Tibial artery (tissue), 4 donors: ENCODE measurements at places on chromosomes 2 and 18.

- no peak overlapping the region for H3K27ac ChIP-seq
- no peak overlapping the region for H3K4me3 ChIP-seq
- peak; percentile 53 for DNase-seq
- no peaks in the 10 kb centered on the region for H3K27me3 ChIP-seq
- no peaks in the 10 kb centered on the region for H3K36me3 ChIP-seq
- H3K4me1 ChIP-seq = peaks cover 12% of the 10 kb centered on the region
Measured at GRCh38 chr2:236638707-236639106, 69.1 kb downstream of the ACKR3 start.

GRCh38 chr2:59974051-59974766 lies 579.2 kb downstream of the BCL11A start:
- no peaks in the 10 kb centered on the region for H3K27me3 ChIP-seq
- H3K36me3 ChIP-seq = no peaks in the 10 kb centered on the region
- no peak overlapping the region for H3K4me3 ChIP-seq
- no peak overlapping the region for H3K27ac ChIP-seq
- no peaks in the 10 kb centered on the region for H3K4me1 ChIP-seq
- no peak for DNase-seq

GRCh38 chr18:50788284-50788683 lies 31.5 kb downstream of the MRO start:
- DNase-seq = no peak
- H3K36me3 ChIP-seq = no peaks in the 10 kb centered on the region
- no peak overlapping the region for H3K4me3 ChIP-seq

GRCh38 chr18:63527251-63527650 lies 14.9 kb upstream of the SERPINB12 start:
- H3K27ac ChIP-seq = no peak overlapping the region
- H3K36me3 ChIP-seq = no peaks in the 10 kb centered on the region
- H3K4me1 ChIP-seq = no peaks in the 10 kb centered on the region
- DNase-seq = no peak

DNA sequence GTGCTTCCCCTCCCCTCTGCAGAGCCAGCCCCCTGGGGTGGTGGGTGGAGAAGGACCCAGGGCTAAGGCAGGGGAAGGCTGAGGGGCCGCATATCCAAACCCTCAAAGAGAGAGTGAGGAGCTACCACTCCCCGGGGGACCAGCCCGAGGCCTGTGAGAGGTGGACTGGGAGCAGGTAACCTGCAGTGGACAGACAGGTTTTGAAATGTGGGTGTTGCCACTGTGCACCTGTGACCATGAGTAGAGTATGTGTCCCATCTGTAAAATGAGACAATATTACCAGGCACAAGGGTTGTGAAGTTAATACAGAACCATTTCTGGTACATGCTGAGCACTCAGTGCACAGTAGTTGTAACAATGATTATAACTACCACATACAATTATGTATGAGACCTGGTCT lies 51.2 kb upstream of the POMC start:
- no peak overlapping the region for H3K27ac ChIP-seq
- H3K4me1 ChIP-seq = no peaks in the 10 kb centered on the region
- H3K36me3 ChIP-seq = no peaks in the 10 kb centered on the region
- no peak overlapping the region for H3K4me3 ChIP-seq

DNA sequence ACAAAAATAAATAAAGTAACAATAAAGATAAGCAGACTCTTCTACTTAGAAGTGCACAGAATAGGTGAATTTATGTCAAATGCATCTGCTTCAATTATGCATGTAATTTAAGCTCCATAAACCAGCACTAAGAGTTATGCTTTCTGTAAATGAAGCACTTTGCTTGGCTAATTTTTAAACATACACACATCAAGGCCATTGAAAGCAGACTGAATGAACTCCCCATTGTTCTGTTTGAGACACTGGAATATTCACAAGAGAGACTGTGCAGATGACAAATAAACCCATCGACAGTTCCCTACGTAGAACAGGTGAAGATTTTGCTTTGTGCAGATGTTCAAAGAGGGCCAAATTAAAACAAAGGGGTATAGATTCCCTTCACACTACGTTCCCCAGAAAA lies 133.4 kb downstream of the PID1 start:
- no peak for DNase-seq
- H3K27ac ChIP-seq = no peak overlapping the region
- H3K4me1 ChIP-seq = no peaks in the 10 kb centered on the region
- no peaks in the 10 kb centered on the region for H3K27me3 ChIP-seq
- H3K36me3 ChIP-seq = no peaks in the 10 kb centered on the region

DNA sequence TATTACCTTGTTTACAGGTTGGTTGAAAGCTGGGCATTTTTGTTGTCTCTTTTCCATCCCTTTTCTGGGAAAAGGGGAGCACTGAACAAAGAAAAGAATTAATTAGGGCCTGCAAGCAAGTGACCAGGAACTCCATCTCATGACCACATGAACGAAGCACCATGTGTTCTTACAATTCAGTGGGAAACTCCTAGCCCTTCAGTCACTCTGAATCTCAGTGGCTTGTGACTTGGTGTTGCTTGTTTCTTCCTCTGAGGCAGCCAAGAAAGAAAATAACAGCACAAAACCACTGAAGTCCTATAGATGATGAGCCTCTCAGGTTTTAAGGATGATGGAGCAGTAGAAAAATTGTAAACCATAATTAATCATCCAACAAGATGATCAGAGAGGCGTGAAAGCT lies 129.1 kb upstream of the CAB39 start:
- no peak overlapping the region for H3K4me3 ChIP-seq
- no peaks in the 10 kb centered on the region for H3K4me1 ChIP-seq
- no peaks in the 10 kb centered on the region for H3K36me3 ChIP-seq
- no peak overlapping the region for H3K27ac ChIP-seq
- H3K27me3 ChIP-seq = no peaks in the 10 kb centered on the region

DNA sequence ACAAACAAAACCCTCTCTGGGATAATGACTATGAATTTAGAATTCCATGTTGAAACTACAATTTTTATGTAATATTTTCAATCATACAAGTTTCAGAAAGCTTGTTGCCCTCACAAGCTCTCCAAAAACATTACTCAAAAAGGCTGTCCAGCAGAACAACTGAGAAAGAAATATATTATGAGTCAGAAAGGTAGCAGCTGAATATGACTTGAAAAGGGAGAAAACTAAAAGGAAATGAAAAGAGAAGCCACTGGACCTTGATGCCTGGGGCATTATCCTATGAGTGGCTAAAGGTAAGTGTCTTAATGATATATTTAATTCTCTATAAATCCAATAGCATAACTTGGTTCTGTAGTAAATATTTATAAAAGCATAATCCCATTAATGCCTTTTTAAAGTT lies 61.8 kb downstream of the NXPH2 start:
- H3K27ac ChIP-seq = no peak overlapping the region
- no peaks in the 10 kb centered on the region for H3K4me1 ChIP-seq
- no peak overlapping the region for H3K4me3 ChIP-seq
- no peak for DNase-seq
- H3K27me3 ChIP-seq = no peaks in the 10 kb centered on the region

DNA sequence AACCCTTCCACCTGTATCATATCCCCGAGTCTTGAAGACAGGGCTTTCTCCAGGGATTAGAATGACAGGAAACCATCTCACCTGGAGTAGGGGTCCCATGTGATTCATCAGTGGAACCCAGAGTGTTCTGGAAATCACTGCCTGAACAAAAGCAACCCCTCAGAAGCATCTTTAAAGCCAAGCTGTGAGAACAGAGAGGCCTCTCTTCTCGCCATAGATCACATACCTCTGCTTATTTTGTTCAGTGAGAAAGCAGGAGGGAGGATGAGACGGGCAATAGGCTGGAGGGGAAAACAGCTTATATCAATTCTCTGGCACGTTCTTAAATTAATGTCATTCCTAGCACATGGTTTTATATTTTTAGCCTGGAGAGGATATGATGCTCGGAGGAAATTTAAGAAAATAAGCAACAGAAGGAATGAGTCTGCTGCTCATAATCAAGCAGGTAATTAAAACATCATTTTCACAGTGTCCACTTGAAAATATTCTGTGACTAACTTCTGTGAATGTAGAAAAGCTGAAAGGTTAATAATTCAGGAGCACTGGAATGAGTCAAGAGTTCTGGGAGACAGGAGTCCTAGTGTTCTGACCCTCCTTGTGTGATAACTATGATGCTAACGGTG lies 213.6 kb upstream of the SP5 start:
- H3K27ac ChIP-seq = no peak overlapping the region
- no peaks in the 10 kb centered on the region for H3K27me3 ChIP-seq
- no peak for DNase-seq
- peaks cover 13% of the 10 kb centered on the region for H3K4me1 ChIP-seq

GRCh38 chr2:100791936-100792308 lies 28.0 kb upstream of the NPAS2 start:
- peaks cover 2% of the 10 kb centered on the region for H3K4me1 ChIP-seq
- H3K27ac ChIP-seq = no peak overlapping the region
- no peak for DNase-seq

GRCh38 chr2:217276433-217276832 lies 416.6 kb upstream of the TNP1 start:
- no peak overlapping the region for H3K27ac ChIP-seq
- H3K27me3 ChIP-seq = no peaks in the 10 kb centered on the region
- H3K36me3 ChIP-seq = no peaks in the 10 kb centered on the region
- DNase-seq = no peak

DNA sequence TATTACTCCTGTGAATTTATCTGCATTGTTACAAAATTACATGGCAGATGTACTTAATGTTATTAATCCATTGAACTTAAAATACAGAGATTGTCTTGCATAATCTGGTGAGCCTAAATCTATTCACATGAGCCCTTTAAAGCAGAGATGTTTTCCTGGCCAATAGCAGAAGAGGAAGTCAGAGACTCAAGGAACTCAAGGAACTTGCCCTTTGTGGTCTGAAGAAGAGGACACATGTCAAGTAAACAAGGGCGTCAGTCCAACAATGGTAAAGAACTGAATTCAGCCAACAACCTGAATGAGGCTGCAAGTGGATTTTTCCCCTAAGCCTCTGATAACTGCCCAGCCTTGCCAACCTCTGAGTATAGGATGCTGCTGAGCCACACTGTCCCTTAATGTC lies 356.3 kb upstream of the PKDCC start:
- H3K27me3 ChIP-seq = no peaks in the 10 kb centered on the region
- no peak overlapping the region for H3K27ac ChIP-seq
- DNase-seq = no peak
- H3K4me3 ChIP-seq = no peak overlapping the region
- H3K4me1 ChIP-seq = no peaks in the 10 kb centered on the region

GRCh38 chr2:201411421-201411820 lies 39.8 kb downstream of the TRAK2 start:
- H3K27me3 ChIP-seq = no peaks in the 10 kb centered on the region
- no peaks in the 10 kb centered on the region for H3K36me3 ChIP-seq
- H3K4me3 ChIP-seq = no peak overlapping the region
- DNase-seq = no peak

- no peak overlapping the region for H3K4me3 ChIP-seq
- H3K27ac ChIP-seq = no peak overlapping the region
- no peaks in the 10 kb centered on the region for H3K36me3 ChIP-seq
- no peak for DNase-seq
Measured at GRCh38 chr18:28757466-28758008, 580.6 kb upstream of the CDH2 start.

DNA sequence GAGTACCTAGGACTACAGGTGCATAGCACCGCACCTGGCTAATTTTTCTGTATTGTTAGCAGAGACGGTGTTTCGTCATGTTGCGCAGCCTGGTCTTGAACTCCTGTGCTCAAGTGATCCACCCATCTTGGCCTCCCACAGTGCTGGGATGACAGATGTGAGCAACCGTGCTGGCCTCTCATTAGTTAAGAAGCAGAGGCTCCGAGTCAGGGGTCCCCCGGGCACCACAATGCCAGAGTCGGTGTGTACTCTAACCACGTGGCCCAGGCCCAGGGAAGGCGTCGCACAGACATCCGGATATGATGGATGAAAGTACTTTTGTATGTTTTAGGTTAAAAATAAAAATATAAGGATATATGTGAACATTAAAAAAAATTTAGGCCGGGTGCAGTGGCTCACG lies 28.3 kb upstream of the HPCAL1 start:
- no peak overlapping the region for H3K27ac ChIP-seq
- peak; percentile 32 for DNase-seq
- no peak overlapping the region for H3K4me3 ChIP-seq
- H3K27me3 ChIP-seq = no peaks in the 10 kb centered on the region

DNA sequence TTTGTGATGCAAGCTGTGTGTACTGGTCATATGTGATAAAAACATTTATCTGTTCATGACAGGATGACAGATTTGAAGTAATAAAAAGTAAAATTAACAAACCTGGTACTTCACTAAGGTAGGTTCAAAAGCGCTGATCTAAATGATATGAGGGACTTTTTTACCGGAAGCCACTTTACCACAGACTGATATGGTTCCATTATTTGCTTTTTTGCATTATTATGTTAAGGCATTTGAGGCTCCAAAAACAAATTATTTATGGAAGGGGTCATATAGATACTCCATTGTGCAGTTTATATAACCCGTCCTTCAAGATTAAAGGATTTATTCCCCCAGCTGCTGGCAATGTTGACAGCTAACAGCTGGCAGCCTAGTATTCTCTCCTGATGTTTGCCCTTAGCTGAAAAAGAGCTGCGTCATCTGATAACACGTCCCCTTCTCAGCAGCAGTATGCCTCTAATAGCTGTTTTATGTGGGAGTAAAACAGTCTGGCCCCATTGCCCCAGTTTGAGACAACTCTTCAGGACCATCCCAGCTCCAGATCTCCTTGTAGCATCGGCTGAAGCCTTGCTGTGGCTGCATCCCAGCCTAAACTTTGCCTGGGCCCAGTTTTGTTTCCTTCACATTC lies 84.8 kb upstream of the XIRP2 start:
- H3K4me3 ChIP-seq = no peak overlapping the region
- H3K4me1 ChIP-seq = no peaks in the 10 kb centered on the region
- no peak for DNase-seq
- no peaks in the 10 kb centered on the region for H3K36me3 ChIP-seq
- H3K27ac ChIP-seq = no peak overlapping the region

GRCh38 chr2:188047735-188048134 lies 243.9 kb upstream of the GULP1 start:
- H3K27ac ChIP-seq = no peak overlapping the region
- H3K4me3 ChIP-seq = no peak overlapping the region
- H3K27me3 ChIP-seq = no peaks in the 10 kb centered on the region
- DNase-seq = no peak
- no peaks in the 10 kb centered on the region for H3K36me3 ChIP-seq

DNA sequence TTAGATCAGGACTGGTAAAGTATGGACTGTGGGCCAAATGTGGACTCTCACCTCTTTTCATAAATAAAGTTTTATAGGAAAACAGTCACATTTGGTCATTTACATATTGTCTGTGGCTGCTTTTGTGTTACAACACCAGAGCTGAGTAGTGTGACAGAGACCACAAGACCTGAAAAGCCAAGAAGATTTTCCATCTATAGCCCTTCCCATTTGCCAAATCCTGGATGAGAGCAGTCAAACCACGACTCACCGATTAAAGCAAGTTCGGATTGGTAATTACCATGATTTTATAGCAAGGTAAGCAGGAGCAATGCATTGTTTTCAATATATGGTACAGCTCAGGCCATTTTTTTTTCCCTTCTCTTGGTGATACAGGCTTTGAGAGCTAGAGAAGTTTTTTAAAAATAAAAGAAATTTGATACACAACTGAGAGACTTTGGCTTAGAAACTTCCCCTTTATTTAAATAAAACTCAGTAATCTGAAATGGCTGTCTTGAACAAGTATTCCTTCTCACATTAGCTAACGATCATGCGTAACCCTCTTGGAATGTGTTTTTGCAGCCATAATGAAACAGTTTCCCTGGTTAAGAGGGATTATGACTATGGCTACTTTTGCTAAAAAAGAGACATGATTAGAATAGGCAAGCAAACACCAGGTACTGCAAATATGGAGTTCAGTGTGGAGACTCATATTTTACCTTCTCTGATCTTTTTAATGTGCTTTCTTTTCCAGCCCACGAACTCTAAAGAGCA lies 9.5 kb upstream of the MALL start:
- H3K36me3 ChIP-seq = peaks cover 24% of the 10 kb centered on the region
- no peaks in the 10 kb centered on the region for H3K4me1 ChIP-seq
- H3K27me3 ChIP-seq = peaks cover 2% of the 10 kb centered on the region
- no peak overlapping the region for H3K4me3 ChIP-seq
- no peak for DNase-seq
